ENCODE measurements at places on chromosomes 3 and 15.
A peak's percentile ranks its signal among the peaks of the same experiment; 100 is the strongest.

GRCh38 chr15:68057758-68058157 is 3.6 kb downstream of the PIAS1 start:
- no peak for DNase-seq

DNA sequence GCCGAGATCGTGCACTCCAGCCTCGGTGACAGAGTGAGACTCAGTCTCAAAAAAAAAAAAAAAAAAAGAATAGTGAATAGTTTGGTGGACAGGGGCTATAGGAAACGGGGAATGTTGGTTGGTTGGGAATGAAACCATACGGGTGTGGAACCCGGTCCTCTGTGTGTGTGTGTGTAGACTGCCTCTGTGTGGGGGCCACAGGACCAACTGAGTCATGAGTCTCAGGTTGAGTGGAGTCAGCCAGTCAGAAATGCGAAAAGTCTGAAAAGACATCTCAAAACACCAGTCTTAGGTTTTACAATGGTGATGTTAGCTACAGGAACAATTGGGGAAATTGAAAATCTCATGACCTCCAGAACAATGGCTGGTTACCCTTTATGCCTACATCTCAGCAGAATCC is 44.5 kb downstream of the ZDHHC19 start:
- no peak for DNase-seq

- no peak for DNase-seq
Observed at GRCh38 chr15:67093504-67093862, 28.1 kb downstream of the SMAD3 start.

DNA sequence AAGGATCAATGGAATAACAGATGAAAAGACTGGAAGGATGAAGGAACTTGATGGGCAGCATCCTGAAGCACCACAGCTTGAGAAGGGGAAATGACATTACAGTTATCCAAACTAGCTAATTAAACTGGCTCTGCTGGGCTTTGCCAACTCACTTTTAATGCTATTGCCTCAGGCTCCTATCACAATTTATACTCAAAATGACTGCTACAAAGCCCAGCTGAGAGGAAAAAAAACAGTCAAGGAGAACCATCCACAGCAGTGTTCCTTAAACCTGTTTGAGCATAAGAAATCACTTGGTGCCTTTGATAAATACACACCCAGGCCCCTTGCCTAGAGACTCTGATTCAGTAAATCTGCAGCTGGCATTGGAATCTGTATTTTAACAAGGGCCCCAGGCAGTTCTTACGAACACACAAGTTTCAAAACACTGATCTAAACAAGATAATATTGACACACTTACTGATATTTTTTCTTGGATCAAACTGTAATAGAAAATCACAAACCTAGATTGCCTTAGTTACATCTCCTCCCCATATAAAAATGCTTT is 85.8 kb downstream of the MB21D2 start:
- no peak for DNase-seq

- DNase-seq: no peak
Observed at GRCh38 chr3:65314916-65315315, 627.1 kb upstream of the ADAMTS9 start.

- no peak for DNase-seq
Observed at GRCh38 chr3:143612541-143612940, 235.7 kb downstream of the SLC9A9 start.

DNA sequence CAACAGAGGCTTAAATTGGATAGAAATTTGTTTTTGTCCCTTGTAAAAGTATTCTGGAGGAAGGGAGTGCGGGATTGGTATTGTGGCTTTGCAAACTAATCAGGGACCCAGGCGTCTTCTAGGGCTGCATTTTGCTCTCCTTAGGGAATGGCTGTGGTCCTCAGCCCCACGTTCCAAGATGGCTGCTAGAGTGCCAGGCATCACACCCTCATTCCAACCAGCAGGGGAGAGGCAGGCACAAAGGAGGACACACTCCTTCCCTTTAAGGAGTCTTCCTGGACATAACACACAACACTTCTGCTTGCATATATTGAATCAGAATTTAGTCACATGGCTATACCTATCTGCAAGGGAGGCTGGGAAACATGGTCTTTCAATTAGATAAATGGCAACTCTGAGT is 174.5 kb upstream of the LYSMD4 start:
- DNase-seq: no peak

DNA sequence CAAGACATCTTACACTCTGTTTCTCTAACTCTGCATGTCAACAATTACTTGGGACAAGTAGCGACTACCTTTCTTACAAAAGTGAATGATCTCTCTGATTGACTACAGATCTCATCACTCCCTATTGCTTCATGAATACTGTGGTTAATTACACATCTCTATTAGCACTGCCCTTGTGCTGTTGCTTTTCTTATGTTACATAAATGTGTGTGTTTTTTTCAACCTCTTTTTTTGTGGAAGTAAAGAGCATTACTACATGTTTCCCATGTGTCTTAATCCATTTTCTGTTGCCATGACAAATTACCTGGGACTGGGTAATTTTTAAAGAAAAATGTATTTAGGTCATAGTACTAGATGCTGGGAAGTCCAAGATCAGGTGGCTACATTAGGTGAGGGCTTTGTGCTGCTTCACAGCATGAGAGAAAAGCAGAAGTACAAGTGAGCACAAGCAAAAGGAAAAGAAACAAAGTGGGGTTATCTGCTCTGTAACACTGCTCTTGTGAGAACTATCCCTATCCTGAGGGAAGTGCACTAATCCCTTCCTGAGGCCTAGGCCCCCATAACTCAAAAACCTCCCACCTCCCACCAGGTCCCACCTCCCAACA is 298.2 kb upstream of the SATB1 start:
- no peak for DNase-seq

DNA sequence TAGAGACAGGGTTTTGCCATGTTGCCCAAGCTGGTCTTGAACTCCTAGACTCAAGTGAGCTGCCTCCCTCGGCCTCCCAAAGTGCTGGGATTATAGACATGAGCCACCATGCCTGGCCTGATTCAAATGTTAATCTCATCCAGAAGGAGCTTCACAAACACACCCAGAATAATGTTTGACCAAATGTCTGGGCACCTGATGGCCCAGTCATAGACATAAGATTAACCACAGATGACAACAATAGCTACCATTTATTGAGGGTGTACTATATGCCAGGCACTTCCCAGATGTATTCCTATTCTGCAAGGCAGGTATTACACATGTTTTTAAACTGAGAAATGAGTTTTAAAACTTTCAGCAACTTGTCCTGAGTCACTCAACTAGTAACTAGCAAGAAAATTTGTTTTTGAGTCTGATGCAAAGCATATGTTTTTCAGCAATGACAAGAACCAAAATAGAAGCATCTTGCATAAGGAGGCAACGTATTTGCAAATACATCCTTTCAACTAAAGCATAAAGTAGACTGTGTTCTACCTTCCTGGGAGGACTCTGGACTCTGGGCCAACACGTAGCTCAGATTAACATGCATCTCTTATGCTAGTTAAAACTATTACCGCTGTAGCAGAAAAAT is 8.1 kb upstream of the SPG21 start:
- DNase-seq: no peak

DNA sequence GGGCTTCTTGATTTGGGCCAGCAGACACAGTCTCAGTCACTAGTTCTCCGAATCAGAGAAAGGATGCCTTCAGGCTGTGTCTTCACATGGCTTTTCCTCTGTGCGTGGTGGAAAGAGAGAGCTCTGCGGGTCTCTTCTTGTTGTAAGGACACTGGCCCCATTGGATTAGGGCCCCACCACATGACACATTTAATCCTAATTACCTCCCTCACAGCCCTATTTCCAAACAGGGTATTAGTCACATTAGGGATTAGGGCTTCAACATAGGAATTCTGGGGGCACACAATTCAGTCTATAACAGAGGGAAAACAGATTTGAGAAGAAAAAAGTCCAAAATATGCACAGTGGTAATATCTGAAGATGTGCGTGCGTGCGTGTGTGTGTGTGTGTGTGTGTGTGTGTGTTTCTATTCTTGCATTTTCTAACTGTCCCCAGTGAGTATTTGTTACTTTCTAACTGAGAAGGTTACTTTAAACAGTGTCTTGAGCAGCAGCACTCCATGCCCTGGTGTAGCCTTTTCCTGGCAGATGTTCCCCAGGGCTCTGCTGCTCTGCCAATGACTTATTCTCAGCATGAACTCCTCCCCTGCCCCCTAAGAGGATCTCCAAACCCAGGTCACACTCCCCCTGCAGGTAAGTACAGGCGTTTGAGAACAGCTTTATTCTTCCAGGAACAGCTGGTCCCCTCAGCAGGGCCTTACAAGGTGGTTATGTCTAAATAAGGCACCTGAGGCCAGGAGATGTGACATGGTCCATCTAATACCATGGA is 72.9 kb downstream of the RPL39L start:
- no peak for DNase-seq

DNA sequence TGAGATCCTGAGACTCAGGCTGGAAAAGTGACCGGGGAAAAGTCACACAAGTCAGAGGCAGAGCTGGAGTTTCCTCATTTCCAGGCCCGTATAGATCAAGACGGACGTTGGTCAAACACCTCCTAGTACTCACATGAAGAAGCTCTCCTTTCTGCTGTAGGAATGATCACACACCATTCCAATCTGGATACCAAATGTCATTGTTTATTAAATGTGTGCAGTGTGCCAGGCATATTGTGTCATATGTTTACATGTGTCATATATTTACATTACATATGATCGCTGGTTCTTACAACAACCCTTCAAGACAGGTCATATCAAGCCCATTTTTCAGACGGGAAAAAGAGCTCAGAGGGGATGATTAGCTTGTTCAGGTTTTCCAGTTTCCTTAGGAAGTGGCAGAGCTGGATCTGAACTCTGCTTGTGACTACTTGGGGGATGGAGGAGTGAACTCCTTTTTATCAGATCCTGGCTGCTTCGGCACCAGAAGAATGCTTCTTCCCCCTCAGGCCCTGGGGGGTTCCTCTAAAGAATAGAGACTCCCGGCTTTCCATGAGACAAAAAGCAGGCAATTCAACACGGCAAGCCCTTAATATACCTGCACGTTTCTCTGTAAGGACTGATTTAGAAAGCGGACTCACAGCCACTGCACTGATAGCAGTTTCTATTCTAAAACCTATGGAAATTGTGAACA is 41.9 kb downstream of the FAM43A start:
- no peak for DNase-seq

- DNase-seq: no peak
Observed at GRCh38 chr15:69031013-69032001, 16.8 kb downstream of the NOX5 start.

- DNase-seq: no peak
Observed at GRCh38 chr15:89808160-89808870, 6.3 kb downstream of the ANPEP start.

DNA sequence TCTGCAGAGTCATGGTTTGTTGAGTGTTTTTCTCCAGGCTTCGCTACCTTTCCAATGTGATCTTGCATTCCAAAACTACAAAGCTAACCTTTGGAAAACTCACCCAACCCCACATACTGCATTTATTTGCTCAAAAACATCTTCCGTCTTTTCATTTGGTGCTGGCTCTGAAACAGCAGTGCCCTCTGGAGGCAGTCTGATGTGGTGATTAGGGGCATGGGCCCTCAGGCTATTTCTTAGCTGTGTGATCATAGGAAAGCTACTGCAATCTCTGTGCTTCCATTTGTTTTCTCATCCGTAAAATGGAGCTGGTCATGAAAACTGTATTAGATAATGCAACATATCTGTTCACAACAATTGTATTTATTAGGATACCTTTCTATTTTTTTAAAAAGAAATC is 47.0 kb downstream of the MTHFS start:
- DNase-seq: peak; percentile 21

DNA sequence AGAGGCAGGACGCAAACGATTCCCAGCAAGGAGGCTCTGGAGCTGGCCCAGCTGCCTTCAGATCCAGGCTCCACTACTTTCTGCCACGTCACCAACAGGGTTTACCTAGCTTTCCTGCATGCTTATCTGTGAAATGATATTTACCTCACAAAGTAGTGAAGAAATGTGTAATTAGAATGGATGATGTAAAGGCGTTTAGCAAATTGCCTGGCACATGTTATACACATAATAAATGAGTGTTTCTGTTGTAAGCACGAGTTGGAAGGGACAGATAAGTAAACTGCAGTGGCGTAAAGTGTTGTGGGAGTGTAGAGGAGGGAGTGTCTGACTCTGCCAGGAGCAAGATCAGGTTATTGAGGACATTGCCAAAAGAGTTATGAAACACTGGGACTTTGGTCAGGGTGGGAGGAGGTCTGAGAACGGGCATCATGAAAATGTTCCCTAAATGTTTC is 3.5 kb upstream of the CHAC1 start:
- no peak for DNase-seq

DNA sequence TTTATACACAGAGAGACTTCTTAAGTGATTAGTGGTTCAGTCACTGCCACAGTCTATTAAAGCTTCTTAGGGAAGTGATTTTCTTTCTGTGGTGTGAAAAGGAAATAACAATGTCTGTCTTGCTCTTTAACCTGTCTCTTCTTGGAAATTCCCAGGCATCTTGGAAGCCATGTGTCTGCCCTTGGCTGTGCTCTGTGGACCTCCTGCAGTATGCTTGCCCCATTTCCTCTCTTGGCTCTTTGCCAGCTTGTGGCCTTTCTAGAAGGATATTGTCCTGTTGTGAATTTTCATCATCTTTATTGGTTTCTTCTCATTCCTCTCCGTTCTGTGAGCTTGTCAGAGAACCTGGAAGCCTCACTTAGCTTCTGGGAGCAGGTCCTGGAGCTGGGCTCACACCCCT is 338.4 kb upstream of the C2CD4B start:
- no peak for DNase-seq

DNA sequence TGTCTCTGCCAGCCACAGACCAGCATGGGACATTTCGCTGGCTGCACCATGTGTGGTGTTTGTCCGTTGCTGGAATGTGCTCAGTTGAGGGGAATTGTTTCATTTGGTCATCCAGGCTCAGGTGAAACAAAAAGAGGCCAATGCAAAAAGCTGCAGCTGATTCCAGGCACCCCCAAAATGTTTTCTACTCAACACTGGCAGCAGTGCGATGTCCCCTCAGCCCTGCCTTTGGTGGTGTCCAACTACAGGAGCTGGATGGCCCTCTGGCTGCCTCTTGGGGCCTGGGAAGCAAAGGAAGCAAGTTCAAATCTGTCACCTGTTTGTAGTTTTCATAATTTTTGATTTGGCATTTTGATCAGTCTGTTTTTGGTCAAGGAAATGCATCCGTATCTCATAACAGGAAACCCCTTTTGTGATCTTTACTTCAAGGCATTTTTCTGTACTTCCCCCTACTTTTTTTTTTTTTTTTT is 141.8 kb downstream of the EEFSEC start:
- no peak for DNase-seq

- DNase-seq: no peak
Observed at GRCh38 chr3:71316066-71316777, 267.3 kb downstream of the FOXP1 start.

- no peak for DNase-seq
Observed at GRCh38 chr3:141070229-141070628, 19.1 kb downstream of the SPSB4 start.

DNA sequence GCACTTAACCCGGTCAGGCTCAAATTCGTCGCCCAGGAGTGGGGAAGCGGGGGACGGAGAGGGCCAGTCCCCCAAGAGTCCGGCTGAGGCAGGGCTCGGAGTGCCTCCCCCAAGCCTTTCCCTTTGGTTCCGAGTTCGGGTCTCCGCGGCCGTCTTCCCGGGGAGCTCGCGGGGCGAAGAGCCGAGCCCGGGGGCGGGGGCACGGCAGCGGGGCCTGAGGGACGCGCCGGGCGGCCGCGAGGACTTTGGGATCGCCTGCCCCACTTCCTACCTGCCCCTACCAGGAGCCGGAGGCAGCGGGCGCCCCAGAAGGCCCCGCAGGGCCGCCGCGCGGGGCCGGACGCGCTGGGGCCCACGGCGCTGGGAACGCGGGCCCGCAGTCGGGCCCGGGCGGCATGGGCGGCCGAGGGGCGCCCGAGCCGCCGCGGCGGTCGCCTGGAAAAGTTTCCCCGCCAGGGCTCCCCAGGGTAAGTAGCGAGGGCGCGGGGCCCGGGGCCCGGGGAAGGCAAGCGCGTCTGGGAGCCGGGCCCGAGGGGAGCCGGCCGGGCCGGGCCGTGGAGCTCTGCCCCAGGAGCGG is 2.8 kb downstream of the FURIN start:
- DNase-seq: no peak
